ENCODE measurements at places on chromosomes 3 and 15.

- DNase-seq: no peak
These were observed 35.0 kb downstream of the ALCAM start for GRCh38 chr3:105401691-105402149.

DNA sequence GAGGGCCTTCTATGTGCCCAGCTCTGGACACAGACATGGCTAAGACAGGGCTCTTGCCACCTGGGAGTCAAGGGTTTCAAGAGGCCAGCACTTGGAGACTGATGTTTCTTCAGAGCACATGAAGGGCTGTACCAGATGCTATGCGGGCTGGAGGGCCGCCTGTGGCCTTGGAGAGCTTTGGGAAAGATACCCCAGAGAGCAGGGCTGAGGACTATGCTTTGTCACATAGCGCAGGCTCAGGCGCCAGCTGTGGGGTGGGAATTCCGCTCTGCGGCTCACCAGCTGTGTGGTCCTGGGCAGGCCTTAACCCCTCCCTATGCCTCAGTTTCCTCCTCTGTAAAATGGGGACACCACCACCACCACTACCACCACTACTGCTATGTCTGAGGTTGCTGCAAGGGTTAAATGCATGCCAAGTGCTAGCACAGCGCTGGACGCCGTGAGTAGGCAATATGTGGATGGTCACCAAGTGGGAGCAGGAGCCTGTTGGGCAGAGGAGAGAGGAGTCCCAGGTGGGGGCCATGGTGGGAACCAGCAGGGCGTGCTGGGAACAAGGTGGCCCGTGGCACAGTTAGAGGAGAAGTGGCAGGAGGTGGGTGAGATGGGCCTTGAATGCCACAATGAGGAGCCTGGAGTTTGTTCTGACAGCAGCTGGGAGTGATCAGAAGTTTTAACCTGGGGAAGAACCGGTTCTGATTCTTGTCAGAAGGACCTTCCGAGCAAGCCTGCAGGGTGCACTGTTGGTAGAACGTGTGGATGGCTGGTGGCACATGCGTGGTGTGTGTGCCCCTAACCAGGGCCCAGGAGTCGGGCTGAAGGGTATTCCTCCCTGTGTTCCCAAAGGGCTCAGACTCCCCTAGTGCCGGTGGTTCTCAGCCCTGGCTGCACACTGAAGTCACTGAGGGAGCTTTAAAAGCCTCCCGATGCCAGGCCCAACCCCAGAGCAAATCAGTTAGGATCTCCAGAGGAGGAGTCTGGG, 41.7 kb downstream of the FEM1B start:
- no peak for DNase-seq

DNA sequence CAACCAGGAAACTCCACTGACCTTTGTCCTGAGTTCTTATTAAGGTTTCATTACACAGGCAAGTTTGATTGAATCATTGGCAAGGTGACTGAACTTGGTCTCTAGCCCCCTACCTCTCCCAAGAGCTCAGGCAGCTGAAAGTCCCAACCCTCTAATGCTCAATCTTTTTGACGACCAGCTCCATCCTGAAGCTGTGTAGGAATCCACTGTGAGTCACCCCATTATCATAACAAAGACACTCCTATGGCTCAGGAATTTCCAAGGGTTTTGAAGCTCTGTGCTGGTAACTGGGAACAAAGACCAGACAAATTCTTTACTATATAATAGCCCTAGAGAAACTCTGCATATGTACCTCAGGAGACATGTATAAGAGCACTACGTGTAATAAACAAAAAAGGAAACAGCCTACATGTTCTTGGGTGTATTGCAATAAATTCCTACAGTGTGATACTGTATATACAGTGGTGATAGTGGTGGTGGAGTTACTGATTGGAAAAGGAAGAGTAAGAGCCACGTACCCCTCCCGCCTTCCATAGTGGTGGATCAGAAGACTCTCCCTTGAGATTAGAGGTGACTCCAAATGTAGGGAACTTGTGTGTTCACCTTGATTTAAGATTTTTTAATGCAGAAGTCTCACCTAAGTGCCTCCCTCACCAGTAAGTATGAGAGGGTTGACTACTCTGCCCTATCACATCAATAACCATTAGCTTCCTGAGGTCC, 116.6 kb downstream of the ST8SIA2 start:
- DNase-seq: no peak

- DNase-seq: peak; percentile 83
These were observed 120.3 kb downstream of the ETFA start for GRCh38 chr15:76190751-76191538.

DNA sequence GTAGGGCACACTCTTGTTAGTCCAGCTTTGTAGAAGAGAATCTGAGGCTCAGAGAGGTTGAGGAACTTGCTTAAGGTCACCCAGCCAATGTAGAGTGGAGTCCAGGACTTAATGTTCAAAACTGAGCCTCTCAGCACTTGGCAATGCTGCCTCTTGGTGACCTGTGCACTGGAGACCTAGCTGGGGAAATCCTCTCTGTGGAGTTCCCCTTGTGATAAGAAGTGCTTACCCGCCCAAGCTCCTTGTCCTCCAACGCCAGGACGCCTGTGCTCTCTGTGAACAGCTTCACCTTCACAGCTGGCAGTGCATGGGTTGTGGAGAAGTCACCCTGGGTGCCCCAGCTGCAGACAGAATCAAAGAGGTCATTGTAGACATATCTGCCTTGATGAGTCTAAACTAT, 219.1 kb upstream of the FEZF2 start:
- no peak for DNase-seq

- no peak for DNase-seq
These were observed 10.6 kb downstream of the TTC21A start for GRCh38 chr3:39118079-39118478.

- DNase-seq: no peak
These were observed 327.7 kb downstream of the SATB1 start for GRCh38 chr3:18097473-18097872.

GRCh38 chr3:112308151-112308911, 14.3 kb upstream of the SLC9C1 start:
- peak; percentile 73 for DNase-seq

GRCh38 chr3:134527538-134528186, 41.8 kb downstream of the CEP63 start:
- DNase-seq: no peak

DNA sequence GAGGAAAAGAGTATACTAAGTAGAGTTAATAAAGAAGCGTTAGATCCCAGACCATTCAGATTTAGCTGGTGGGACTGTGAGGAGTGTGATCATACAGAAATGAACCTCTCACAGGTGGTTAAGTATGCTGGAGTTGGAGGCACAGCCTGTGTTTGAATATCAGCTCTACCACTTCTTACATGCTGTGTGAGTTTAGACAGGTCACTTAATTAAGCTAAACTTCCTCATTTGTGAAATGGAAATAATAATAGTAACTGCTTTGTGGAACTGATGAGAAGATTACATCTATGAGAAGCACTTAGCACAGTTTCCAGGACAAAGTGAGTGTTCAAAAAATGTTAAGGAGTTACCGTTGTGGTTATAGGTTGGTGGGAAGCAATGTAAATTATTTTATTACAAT, 8.4 kb downstream of the ACP3 start:
- no peak for DNase-seq

GRCh38 chr3:139455855-139456254, 20.5 kb downstream of the RBP2 start:
- no peak for DNase-seq

GRCh38 chr3:53495146-53495519, 722 bp downstream of the CACNA1D start:
- DNase-seq: no peak

GRCh38 chr3:50352781-50353180, 2.1 kb downstream of the CYB561D2 start:
- no peak for DNase-seq

- no peak for DNase-seq
These were observed 178.1 kb downstream of the KLHL25 start for GRCh38 chr15:85616549-85617110.

DNA sequence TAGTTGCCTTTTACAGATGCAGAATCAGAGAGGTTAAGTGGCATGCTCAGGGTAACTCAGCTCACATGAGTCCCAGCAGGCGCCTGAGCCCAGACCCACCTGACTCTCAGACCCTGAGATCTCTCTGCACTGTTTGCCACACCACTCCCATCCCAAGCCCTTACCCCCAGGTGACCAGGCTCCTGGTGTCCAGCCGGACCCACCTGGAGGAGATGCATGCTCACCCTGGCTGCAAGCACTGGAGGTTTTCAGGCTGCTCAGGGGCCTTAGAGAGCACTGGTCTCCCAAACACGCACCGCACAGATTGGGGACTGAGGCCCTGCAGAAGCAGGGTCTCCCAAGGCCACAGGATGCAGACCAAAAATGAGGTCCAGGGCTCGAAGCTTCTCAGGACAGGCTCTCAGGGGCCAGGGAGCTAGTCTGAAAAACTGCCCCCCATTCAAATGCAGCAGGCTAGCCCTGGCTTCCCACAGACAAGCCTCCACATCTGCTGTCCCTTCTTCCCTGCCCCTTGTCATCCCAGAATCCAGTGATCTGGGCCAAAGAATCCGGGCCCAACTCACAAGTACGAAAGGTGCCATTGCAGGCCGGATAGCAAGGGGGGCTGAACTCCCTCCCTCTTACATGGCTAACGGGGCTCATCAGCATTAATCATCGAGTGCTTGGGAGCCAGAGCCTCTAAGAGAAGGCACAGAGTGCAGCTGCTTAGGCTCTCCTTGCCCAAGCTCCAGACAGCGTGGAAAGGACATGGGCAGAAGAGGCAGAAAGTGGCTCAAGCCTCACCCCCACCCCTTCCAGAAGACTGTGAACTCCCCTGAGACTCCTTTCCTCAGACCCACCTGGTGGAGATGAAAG, 90.2 kb upstream of the PRR20G start:
- DNase-seq: no peak

DNA sequence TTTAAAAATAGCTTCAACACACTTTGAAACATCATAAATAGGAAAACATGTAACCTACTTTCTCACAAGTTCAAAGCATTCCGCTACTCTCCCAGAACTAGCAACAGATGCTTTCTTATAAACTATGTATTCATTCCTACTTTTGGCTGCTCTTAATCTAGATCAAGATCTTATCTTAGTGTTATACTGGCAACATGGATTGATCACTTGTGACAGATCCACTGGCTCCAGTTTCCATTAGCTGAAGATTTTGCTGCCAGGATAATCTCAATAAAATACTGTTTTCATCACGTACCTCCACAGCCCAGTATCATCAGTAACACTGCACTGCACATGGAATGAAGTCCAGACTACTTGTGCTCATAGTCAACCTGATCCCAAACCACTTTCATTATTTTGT, 491.7 kb upstream of the AGTR1 start:
- no peak for DNase-seq

DNA sequence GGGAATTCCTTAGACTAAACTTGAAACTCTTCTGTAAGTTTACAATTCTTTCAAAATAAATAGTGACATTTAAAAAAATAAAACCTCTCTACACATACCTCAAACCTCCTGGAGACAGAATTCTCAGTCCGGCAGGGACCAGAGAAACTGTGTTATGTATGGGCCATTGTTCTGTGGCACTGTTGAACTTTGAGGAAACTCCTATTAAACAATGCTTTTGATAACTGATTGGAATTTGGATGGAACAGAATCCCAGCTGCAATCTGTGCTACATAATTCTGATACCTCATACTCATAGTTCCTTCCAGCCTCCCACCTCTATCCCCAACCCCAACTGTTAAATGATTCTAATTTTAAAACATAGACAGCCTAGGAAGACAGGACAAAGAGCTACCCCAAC, 85.0 kb downstream of the TM4SF4 start:
- no peak for DNase-seq

GRCh38 chr15:66429117-66429516, 42.4 kb downstream of the MAP2K1 start:
- no peak for DNase-seq

DNA sequence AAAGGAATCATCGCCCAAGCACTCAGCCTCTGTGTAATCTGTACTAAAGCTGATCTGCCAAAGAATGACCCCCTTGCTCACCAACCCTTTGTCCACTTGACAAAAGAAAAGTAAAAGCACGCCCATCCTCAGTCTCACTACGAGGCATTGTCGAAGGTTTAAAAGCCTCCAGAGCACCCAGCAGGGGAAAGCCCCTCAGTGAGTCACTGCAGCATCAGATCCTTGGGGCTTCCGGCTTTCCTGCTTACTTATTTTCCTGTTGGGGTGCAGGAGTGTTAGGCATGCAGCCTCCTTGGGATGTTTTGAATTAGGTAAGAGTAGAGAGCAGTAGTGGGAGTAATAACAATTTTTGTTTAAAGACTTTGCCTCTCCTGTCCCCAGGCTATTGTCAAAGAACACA, 216.1 kb downstream of the MTHFS start:
- no peak for DNase-seq

GRCh38 chr15:29331669-29332068, 62.0 kb upstream of the NSMCE3 start:
- no peak for DNase-seq

GRCh38 chr15:34900748-34901147, 68.8 kb downstream of the AQR start:
- no peak for DNase-seq

- DNase-seq: no peak
These were observed 181.3 kb upstream of the WNT5A start for GRCh38 chr3:55668359-55668758.

GRCh38 chr3:196471551-196471950, 32.0 kb downstream of the RNF168 start:
- DNase-seq: no peak

GRCh38 chr15:34436126-34436955, 1.3 kb downstream of the GOLGA8A start:
- DNase-seq: no peak

DNA sequence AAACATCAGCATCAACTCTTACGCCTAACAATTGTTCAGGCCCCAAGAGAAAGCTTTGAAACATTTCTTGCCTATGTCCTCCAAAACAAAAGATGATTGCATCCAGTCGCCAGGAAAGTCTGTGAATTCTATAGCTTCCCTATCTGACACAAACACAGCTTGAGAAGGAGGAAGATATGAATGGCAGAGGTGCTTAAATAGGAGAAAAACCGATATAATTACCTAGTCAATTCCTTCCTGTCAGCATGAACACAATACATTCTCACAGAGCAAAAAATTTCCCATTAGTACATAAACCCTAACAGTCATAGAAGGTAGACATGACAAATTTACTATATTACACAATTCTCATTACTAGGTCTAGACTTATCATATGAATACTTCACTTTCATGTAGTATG, 326.5 kb downstream of the CGGBP1 start:
- no peak for DNase-seq

- DNase-seq: no peak
These were observed 207.6 kb downstream of the GAP43 start for GRCh38 chr3:115830764-115831395.

DNA sequence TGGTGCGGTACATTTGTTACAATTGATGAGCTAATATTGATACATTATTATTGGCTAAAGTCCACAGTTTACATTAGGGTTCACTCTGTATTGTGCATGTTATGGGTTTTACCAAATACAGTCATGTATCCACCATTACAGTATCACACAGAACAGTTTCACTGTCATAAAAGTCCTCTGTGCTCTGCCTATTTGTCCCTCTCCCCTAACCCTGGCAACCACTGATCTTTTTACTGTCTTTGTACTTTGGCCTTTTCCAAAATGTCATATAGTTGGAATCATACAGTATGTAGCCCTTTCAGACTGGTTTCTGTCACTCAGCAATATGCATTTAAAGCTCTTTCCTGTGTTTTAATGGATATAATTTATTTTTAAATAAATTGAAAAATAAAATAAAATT, 83.1 kb upstream of the SLC4A7 start:
- no peak for DNase-seq

GRCh38 chr15:52292780-52293392, 2.7 kb downstream of the MYO5C start:
- no peak for DNase-seq

GRCh38 chr15:27878841-27879240, 220.3 kb downstream of the OCA2 start:
- DNase-seq: no peak

Measured in BE2C (cell line).